ENCODE measurements at places on chromosomes 6 and 20. TPM values are rescaled to one million over a fixed set of nuclear protein-coding genes. Genes with fewer than 3 reads are reported as not detected.

GRCh38 chr6:109024784-109025183 is 69.9 kb downstream of the SESN1 start:
- peak overlapping the region; percentile 29 for H3K27ac ChIP-seq
- H3K27me3 ChIP-seq = no peaks in the 10 kb centered on the region
- H3K4me3 ChIP-seq = no peak overlapping the region
- no peak for DNase-seq
- H3K4me1 ChIP-seq = peaks cover 11% of the 10 kb centered on the region

- DNase-seq = no peak
- no peak overlapping the region for H3K4me3 ChIP-seq
- no peaks in the 10 kb centered on the region for H3K27me3 ChIP-seq
- H3K27ac ChIP-seq = no peak overlapping the region
- H3K36me3 ChIP-seq = peaks cover 38% of the 10 kb centered on the region
Observed at GRCh38 chr6:17630511-17631073, 30.5 kb downstream of the FAM8A1 start.

- no peak overlapping the region for H3K4me3 ChIP-seq
- peaks cover 10% of the 10 kb centered on the region for H3K4me1 ChIP-seq
- H3K27ac ChIP-seq = peak overlapping the region; percentile 12
- H3K27me3 ChIP-seq = no peaks in the 10 kb centered on the region
- H3K36me3 ChIP-seq = no peaks in the 10 kb centered on the region
Observed at GRCh38 chr6:148407372-148407771, 64.7 kb downstream of the SASH1 start.

- no peaks in the 10 kb centered on the region for H3K36me3 ChIP-seq
- H3K27me3 ChIP-seq = peaks cover 6% of the 10 kb centered on the region
- no peak overlapping the region for H3K27ac ChIP-seq
Observed at GRCh38 chr6:24492475-24492874, 2.3 kb upstream of the ALDH5A1 start.

- H3K27me3 ChIP-seq = no peaks in the 10 kb centered on the region
- no peaks in the 10 kb centered on the region for H3K4me1 ChIP-seq
- DNase-seq = no peak
- H3K4me3 ChIP-seq = no peak overlapping the region
- no peaks in the 10 kb centered on the region for H3K36me3 ChIP-seq
Observed at GRCh38 chr6:101614774-101615173, 221.3 kb downstream of the GRIK2 start.

GRCh38 chr6:52576392-52577021 is 353 bp downstream of the TRAM2 start:
- no peaks in the 10 kb centered on the region for H3K27me3 ChIP-seq
- peak overlapping the region; percentile 95 for H3K4me3 ChIP-seq
- peak overlapping the region; percentile 96 for H3K27ac ChIP-seq

- no peak for DNase-seq
- peaks cover 10% of the 10 kb centered on the region for H3K4me1 ChIP-seq
- H3K27me3 ChIP-seq = no peaks in the 10 kb centered on the region
Observed at GRCh38 chr6:117616391-117617209, 14.3 kb upstream of the GOPC start.

GRCh38 chr6:19934996-19935591 is 97.9 kb downstream of the ID4 start:
- H3K27me3 ChIP-seq = no peaks in the 10 kb centered on the region
- H3K27ac ChIP-seq = no peak overlapping the region
- DNase-seq = no peak
- no peak overlapping the region for H3K4me3 ChIP-seq
- H3K36me3 ChIP-seq = no peaks in the 10 kb centered on the region

GRCh38 chr6:85417336-85417735 is 32.5 kb upstream of the NT5E start:
- DNase-seq = no peak
- peaks cover 84% of the 10 kb centered on the region for H3K4me1 ChIP-seq
- peak overlapping the region; percentile 60 for H3K27ac ChIP-seq
- no peaks in the 10 kb centered on the region for H3K27me3 ChIP-seq
- no peak overlapping the region for H3K4me3 ChIP-seq

DNA sequence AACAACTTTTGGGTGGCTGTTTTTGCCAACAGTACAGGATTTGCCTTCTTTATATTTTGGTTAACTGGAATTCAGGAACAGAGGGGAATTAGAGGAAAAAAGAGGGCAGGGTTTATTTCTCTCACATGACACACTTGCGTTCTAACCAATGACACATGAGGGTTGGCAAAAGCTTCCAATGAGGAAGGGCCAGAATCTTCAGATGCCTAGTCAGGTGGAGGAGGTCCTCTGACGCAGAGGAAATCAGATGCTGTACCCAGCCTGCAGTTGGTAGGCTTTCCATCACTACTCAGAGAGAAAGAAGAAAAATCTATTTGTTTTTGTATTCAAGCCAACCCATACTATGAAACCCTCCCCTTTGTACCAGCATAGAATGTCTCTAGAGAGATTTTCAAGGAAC is 20.8 kb downstream of the TM9SF4 start:
- no peaks in the 10 kb centered on the region for H3K4me1 ChIP-seq
- H3K27me3 ChIP-seq = no peaks in the 10 kb centered on the region
- H3K27ac ChIP-seq = no peak overlapping the region
- no peak overlapping the region for H3K4me3 ChIP-seq

DNA sequence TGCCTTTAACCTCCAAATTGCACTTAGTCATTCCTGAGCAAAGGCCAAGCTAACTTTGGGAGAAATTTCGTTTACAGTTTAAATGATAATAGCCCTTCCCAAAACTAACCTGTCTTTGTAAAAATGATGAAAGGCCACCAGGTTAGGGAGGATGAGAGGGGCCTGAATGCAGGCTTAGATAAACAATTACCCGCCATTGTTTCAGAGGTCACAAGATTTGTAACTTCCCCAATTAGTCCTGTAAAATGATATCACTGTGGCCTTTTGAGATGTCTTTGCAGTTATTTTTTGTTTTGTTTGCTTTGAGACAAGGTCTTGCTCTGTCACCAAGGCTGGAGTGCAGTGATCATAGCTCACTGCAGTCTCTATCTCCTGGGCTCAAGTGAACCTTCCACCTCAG is 26.3 kb downstream of the GNL1 start:
- peaks cover 6% of the 10 kb centered on the region for H3K4me1 ChIP-seq
- H3K27me3 ChIP-seq = no peaks in the 10 kb centered on the region
- no peak overlapping the region for H3K27ac ChIP-seq
- no peak overlapping the region for H3K4me3 ChIP-seq
- H3K36me3 ChIP-seq = no peaks in the 10 kb centered on the region

DNA sequence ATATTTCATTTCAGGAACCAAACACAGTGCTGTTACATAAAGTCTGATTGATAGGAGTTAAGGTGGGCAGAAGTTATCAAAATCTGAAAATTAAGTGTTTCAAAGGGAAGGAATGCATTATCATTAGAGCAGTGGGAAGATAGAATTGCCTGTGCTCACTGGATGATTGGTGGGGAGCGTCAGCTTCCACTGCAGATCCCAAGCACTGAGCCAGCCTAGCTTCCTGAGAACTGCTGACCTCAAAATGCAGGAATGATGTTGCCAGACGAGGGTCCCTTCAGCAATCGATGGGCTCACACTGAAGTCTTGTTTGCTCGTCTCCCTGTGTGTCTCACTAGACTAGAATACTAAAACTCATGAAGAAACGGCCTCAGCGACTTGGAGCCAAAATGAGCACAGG is 110.0 kb upstream of the PHACTR1 start:
- H3K27ac ChIP-seq = no peak overlapping the region
- peaks cover 2% of the 10 kb centered on the region for H3K27me3 ChIP-seq
- DNase-seq = no peak

EYA4 gene
- total RNA-seq = 35.5 TPM

MAP1LC3A gene
- 24.8 TPM for total RNA-seq

ZC2HC1B gene
- total RNA-seq = not detected

All from osteoblast (primary cell).